ENCODE measurements at places on chromosomes 7 and 10. TPM values are rescaled to one million over a fixed set of nuclear protein-coding genes. Genes with fewer than 3 reads are reported as not detected.

TRIM50 gene
- total RNA-seq, result not detected

PTPN20 gene
- 1.2 TPM for total RNA-seq

IFIT1B gene
- not detected for total RNA-seq

INHBA gene
- total RNA-seq, result 18.2 TPM

HOXA4 gene
- total RNA-seq, result 0.37 TPM

FOXI2 gene
- not detected for total RNA-seq

SHTN1 gene
- 1.8 TPM for total RNA-seq

PON2 gene
- total RNA-seq, result 49.4 TPM

GPR146 gene
- total RNA-seq, result 2.7 TPM

ZRANB1 gene
- 25.7 TPM for total RNA-seq

NAT16 gene
- total RNA-seq, result under 0.01 TPM

SPDYE6 gene
- not detected for total RNA-seq

FBXW4 gene
- 39.0 TPM for total RNA-seq

NXPH1 gene
- not detected for total RNA-seq

PVRIG gene
- not detected for total RNA-seq

VDAC2 gene
- total RNA-seq, result 149 TPM

FERD3L gene
- total RNA-seq, result not detected

MYPN gene
- 0.25 TPM for total RNA-seq

MDH2 gene
- total RNA-seq, result 42.7 TPM

CPA4 gene
- 8.2 TPM for total RNA-seq

MSMB gene
- total RNA-seq, result not detected

Data from uterine smooth muscle cell (primary cell).